ENCODE measurements at places on chromosomes 1 and 21.
A peak's percentile ranks its signal among the peaks of the same experiment; 100 is the strongest.

GRCh38 chr1:25617625-25618432 is 1.2 kb downstream of the MAN1C1 start:
- H3K27me3 ChIP-seq, result peaks cover 47% of the 10 kb centered on the region
- H3K4me1 ChIP-seq, result peaks cover 72% of the 10 kb centered on the region

DNA sequence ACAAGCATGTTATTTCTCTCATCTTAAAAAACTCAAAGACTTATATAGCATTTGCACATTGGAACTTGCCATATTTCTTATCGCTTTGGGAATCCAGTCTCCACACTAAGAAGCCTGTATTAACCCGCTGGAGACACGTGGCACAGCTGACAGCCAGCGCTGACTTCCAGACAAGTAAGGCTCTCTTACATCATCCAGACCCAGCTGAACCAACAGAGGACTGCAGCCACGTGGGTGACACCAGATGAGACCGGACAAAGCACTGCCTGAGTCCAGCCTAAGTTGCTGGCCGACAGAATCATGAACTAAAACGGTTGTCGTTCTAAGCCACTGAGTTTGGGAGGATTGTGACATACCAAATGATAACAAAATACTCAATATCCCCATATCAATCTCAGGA is 6.3 kb upstream of the CD247 start:
- no peak for DNase-seq
- no peak overlapping the region for H3K27ac ChIP-seq
- no peaks in the 10 kb centered on the region for H3K36me3 ChIP-seq
- peaks cover 3% of the 10 kb centered on the region for H3K4me1 ChIP-seq
- no peak overlapping the region for H3K4me3 ChIP-seq

DNA sequence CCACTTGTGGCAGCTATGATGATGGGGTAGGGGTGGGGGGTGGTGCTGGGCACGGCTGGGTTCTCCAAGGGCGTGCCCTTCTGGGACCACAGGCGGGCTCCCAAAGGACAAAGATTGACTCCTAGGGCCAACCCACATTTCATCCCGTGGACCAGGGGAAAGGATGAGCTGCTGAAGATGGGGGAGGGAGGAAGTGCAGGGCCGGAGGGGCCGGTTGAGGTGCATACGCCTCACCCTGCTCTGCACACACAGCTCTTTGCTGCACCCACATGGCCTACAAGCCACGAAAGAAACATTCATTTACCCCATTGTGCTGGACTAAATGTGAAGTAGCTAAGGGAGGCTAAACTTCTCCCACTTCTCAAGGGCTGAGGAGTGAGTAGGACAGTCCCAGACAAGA is 34.2 kb upstream of the GNPAT start:
- H3K27me3 ChIP-seq, result no peaks in the 10 kb centered on the region
- H3K4me1 ChIP-seq, result peaks cover 7% of the 10 kb centered on the region
- H3K27ac ChIP-seq, result no peak overlapping the region
- DNase-seq, result no peak

GRCh38 chr1:41245659-41246058 is 3.6 kb upstream of the SCMH1 start:
- peaks cover 3% of the 10 kb centered on the region for H3K36me3 ChIP-seq
- no peak for DNase-seq
- H3K27me3 ChIP-seq, result peaks cover 9% of the 10 kb centered on the region
- H3K4me1 ChIP-seq, result peaks cover 14% of the 10 kb centered on the region

DNA sequence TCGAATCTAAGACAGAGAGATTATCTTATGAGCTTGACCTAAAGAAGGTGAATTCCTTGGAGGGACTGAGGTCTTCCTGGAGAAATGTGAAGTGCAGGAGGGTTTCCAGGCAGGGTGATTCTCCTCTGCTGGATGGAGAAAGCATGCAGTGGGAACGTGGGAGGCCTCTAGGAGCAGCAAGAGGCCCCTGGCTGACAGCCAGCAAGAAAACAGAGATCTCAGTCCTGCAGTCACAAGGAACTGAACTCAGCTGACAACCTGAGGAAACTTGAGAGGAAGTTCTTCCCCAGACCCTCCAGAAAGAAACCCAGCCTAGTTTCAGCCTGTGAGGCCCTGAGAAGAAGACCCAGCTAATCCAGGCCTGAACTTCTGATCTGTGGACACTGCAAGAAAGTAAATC is 345.9 kb downstream of the FAM72C start:
- peaks cover 11% of the 10 kb centered on the region for H3K27me3 ChIP-seq
- no peak overlapping the region for H3K4me3 ChIP-seq
- DNase-seq, result no peak
- H3K4me1 ChIP-seq, result no peaks in the 10 kb centered on the region
- no peak overlapping the region for H3K27ac ChIP-seq
- no peaks in the 10 kb centered on the region for H3K36me3 ChIP-seq

GRCh38 chr1:10007169-10007568 is 10.1 kb downstream of the RBP7 start:
- H3K4me3 ChIP-seq, result no peak overlapping the region
- DNase-seq, result no peak
- H3K4me1 ChIP-seq, result no peaks in the 10 kb centered on the region
- peaks cover 6% of the 10 kb centered on the region for H3K27me3 ChIP-seq

GRCh38 chr1:23692308-23692871 is 784 bp downstream of the RPL11 start:
- peak overlapping the region; percentile 86 for H3K4me3 ChIP-seq
- no peaks in the 10 kb centered on the region for H3K27me3 ChIP-seq
- peaks cover 48% of the 10 kb centered on the region for H3K4me1 ChIP-seq
- peak overlapping the region; percentile 97 for H3K27ac ChIP-seq
- peaks cover 58% of the 10 kb centered on the region for H3K36me3 ChIP-seq

GRCh38 chr1:39639305-39640130 is at the start of gene HEYL:
TSS of gene HEYL (minus strand) at chr1:39639643. CDS start at chr1:39639625, 18 bp downstream.
- no peaks in the 10 kb centered on the region for H3K36me3 ChIP-seq
- peaks cover 31% of the 10 kb centered on the region for H3K27me3 ChIP-seq
- H3K27ac ChIP-seq, result no peak within 1 kb of the TSS
- H3K4me1 ChIP-seq, result peaks cover 5% of the 10 kb centered on the region
- peak; percentile 82 for DNase-seq

GRCh38 chr1:998745-998994 is 1.2 kb downstream of the HES4 start:
- no peaks in the 10 kb centered on the region for H3K36me3 ChIP-seq
- H3K4me3 ChIP-seq, result no peak overlapping the region
- DNase-seq, result no peak
- peaks cover 44% of the 10 kb centered on the region for H3K27me3 ChIP-seq
- peaks cover 13% of the 10 kb centered on the region for H3K4me1 ChIP-seq

GRCh38 chr1:1435911-1436629 is 580 bp downstream of the VWA1 start:
- no peaks in the 10 kb centered on the region for H3K36me3 ChIP-seq
- H3K27ac ChIP-seq, result no peak overlapping the region
- DNase-seq, result no peak
- H3K4me1 ChIP-seq, result peaks cover 12% of the 10 kb centered on the region

DNA sequence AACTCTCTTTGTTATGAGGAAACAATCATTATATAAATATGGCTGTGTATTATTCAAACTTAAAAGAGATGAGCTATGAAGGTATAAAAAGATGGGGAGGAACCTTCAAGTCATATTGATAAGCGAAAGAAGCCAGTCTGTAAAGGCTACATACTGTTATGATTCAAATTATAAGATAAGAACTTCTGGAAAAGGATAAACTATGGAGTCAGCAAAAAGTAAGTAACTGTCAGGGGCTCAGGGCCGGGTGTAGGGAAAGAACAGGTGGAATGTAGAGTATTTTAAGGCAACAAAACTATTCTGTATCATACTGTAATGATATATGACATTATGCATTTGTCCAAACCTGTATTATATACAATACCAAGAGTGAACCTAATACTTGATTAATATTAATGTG is 573.1 kb upstream of the ZRANB2 start:
- no peak overlapping the region for H3K27ac ChIP-seq
- H3K36me3 ChIP-seq, result no peaks in the 10 kb centered on the region
- no peaks in the 10 kb centered on the region for H3K4me1 ChIP-seq

DNA sequence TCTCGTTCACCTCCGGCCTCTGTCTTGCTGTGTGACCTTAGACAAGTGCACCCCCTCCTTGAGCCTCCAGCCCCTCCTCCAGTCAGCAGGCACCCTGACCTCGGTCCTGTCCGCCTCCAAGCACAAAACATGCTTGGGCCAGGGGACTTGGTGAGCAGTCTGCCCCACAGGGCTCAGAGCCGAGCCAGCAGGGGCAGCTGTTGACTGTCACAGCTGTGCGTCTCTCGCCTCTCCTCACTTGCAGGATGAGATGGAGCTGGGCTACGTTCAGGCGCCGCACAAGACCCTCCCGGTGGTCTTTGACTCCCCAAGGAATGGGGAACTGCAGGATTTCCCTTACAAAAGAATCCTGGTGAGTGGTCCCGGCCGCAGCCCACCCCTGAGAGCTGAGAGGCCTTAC is 24.2 kb downstream of the PADI3 start:
- H3K27me3 ChIP-seq, result peaks cover 3% of the 10 kb centered on the region
- DNase-seq, result no peak
- H3K4me3 ChIP-seq, result no peak overlapping the region
- H3K36me3 ChIP-seq, result no peaks in the 10 kb centered on the region
- no peak overlapping the region for H3K27ac ChIP-seq

DNA sequence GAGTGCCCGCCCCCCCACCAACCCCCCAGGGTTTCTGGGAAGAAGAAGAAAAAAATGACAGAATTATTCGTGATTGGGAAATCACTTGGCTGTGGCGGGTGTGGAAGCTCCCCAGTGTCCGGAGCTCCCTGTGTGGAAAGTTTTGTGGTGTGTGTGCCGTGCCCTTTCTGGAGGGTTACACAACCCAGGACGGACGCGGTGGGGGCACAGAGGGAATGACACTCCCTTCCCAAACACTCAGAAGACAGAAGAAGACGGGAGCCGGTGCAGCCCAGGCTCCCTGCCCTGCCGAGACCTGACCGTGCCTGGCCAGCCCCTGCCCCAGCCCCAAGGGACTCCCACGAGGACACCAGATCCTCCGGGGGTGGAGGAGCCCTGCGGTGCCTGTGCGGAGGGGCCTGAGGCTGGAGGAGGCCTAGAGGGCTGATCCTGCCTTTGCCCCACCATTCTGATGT is 33.0 kb upstream of the ADARB1 start:
- H3K4me3 ChIP-seq, result no peak overlapping the region
- H3K27ac ChIP-seq, result no peak overlapping the region
- peaks cover 21% of the 10 kb centered on the region for H3K27me3 ChIP-seq

- H3K27me3 ChIP-seq, result peaks cover 54% of the 10 kb centered on the region
- H3K27ac ChIP-seq, result no peak overlapping the region
- H3K4me1 ChIP-seq, result peaks cover 10% of the 10 kb centered on the region
- peak; percentile 4 for DNase-seq
- no peaks in the 10 kb centered on the region for H3K36me3 ChIP-seq
These were observed 145.2 kb upstream of the ETS2 start for GRCh38 chr21:38660333-38661196.

GRCh38 chr1:36122062-36123030 is 2.7 kb downstream of the COL8A2 start:
- peaks cover 28% of the 10 kb centered on the region for H3K27me3 ChIP-seq
- H3K4me1 ChIP-seq, result peaks cover 28% of the 10 kb centered on the region
- DNase-seq, result no peak

GRCh38 chr1:96880626-96881025 is 159.0 kb downstream of the PTBP2 start:
- peaks cover 3% of the 10 kb centered on the region for H3K27me3 ChIP-seq
- H3K4me3 ChIP-seq, result no peak overlapping the region
- H3K27ac ChIP-seq, result no peak overlapping the region
- DNase-seq, result no peak
- no peaks in the 10 kb centered on the region for H3K4me1 ChIP-seq

GRCh38 chr1:244011786-244012185 is 39.3 kb upstream of the ZBTB18 start:
- DNase-seq, result no peak
- no peak overlapping the region for H3K4me3 ChIP-seq
- peaks cover 3% of the 10 kb centered on the region for H3K4me1 ChIP-seq
- no peak overlapping the region for H3K27ac ChIP-seq
- peaks cover 3% of the 10 kb centered on the region for H3K27me3 ChIP-seq

DNA sequence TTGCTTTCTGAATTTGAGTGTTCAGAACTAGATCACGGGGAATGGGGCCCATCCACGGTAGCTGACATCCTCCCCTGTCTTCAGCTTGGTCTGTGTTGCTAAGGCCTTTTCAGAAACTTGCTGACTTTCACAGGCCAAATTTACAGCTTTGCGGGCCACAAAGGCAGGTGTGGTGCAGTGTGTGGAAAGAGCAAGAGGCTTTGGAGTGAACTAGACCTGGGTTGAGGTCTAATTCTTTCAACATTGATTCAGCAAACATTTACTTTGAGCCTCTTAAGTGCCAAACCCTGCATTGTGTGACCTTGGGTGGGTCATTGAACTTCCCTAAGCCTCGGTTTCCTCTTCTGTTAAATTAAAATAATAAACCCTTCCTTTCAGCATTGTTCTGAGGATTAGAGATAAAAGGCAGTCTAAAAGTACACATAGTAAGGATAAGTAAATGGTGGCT is 24.3 kb downstream of the STPG1 start:
- no peak for DNase-seq
- peaks cover 6% of the 10 kb centered on the region for H3K36me3 ChIP-seq
- no peak overlapping the region for H3K27ac ChIP-seq
- no peaks in the 10 kb centered on the region for H3K27me3 ChIP-seq
- peaks cover 59% of the 10 kb centered on the region for H3K4me1 ChIP-seq

GRCh38 chr1:224696021-224696420 is 79.9 kb downstream of the CNIH3 start:
- peaks cover 1% of the 10 kb centered on the region for H3K27me3 ChIP-seq
- DNase-seq, result no peak
- no peak overlapping the region for H3K27ac ChIP-seq
- H3K36me3 ChIP-seq, result no peaks in the 10 kb centered on the region
- H3K4me1 ChIP-seq, result no peaks in the 10 kb centered on the region

GRCh38 chr1:31420716-31421115 is 7.7 kb downstream of the SERINC2 start:
- H3K4me3 ChIP-seq, result no peak overlapping the region
- H3K36me3 ChIP-seq, result no peaks in the 10 kb centered on the region
- no peak for DNase-seq
- H3K27ac ChIP-seq, result no peak overlapping the region
- peaks cover 29% of the 10 kb centered on the region for H3K27me3 ChIP-seq

GRCh38 chr1:240282061-240282830 is 190.6 kb downstream of the FMN2 start:
- DNase-seq, result no peak
- no peaks in the 10 kb centered on the region for H3K27me3 ChIP-seq
- H3K4me1 ChIP-seq, result no peaks in the 10 kb centered on the region
- H3K4me3 ChIP-seq, result no peak overlapping the region
- H3K36me3 ChIP-seq, result no peaks in the 10 kb centered on the region

DNA sequence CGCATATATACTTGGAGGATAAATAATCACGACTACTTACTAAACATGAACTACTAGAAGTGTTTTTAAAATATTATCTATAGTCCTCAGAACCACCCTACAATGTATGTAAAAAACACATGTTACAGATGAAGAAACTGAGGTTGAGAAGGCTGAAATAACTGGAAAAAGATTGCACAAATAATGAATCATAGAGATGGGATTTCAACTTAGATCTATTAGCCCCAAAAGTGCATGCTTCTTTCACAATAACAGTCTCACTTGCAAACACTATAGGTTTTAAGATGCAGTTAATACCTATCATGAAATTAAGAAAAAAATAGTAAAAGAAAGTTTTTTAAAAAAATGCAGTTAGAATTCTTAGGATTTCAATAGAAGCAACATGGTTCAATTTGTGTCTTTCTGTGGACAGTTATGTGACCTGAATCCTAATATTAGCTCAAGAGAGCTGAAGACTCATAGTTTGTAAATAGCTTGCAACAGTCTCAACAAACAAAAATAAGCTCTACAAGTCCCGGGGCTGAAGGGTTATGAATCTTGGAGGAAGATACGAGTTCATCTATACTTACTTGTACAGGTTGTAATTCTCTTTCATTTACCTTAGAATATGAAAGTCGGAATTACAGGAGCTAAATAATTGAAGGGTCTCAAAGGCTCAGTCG is 58.6 kb upstream of the NTPCR start:
- no peak overlapping the region for H3K27ac ChIP-seq
- no peaks in the 10 kb centered on the region for H3K36me3 ChIP-seq
- H3K4me3 ChIP-seq, result no peak overlapping the region
- H3K27me3 ChIP-seq, result no peaks in the 10 kb centered on the region
- DNase-seq, result no peak
